Activated T-cell treated with anti-CD3 and anti-CD28 coated beads for 24 hours (primary cell): ENCODE measurements at places on chromosomes 6 and 20.

GRCh38 chr20:1803932-1804501, 91.2 kb upstream of the SIRPA start:
- DNase-seq: no peak

GRCh38 chr6:139587469-139587868, 213.0 kb upstream of the CITED2 start:
- no peak for DNase-seq

DNA sequence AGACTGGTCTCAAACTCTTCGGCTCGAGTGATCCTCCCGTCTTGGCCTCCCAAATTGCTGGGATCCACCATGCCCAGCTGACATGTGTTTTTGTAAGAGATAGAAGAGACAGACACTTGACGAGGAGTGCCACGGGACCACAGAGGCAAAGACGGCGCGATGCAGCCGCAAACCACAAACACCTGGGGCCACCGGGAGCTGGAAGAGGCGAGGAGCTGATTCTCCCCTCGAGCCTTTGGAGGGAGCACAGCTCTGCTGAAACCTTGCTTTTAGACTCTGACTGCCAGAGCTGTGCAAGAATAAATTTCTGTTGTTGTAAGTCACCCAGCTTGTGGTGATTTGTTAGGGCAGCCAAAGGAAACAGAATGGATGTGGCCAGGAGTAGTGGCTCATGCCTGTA, 46.9 kb downstream of the TFAP2C start:
- DNase-seq: no peak

DNA sequence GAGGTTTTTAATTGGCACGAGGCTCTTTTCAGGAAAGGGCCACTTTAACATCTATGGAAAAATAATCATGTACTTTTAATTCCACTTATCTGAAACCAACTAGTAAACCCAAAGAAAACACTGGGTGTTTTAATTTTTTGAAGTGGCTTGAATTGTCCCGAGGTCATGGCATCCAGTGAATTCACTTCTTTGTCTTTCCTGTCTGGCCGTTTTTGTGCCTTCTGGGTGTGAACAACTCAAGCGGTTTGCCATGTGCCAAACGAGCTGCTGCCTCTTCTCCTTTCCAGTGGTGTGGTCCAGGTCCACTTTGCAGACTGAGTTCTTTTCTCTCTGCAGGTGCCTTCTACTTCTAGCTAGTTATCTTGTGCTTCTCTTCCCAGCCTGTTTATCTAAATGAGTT, 117.5 kb downstream of the PLCB4 start:
- no peak for DNase-seq

DNA sequence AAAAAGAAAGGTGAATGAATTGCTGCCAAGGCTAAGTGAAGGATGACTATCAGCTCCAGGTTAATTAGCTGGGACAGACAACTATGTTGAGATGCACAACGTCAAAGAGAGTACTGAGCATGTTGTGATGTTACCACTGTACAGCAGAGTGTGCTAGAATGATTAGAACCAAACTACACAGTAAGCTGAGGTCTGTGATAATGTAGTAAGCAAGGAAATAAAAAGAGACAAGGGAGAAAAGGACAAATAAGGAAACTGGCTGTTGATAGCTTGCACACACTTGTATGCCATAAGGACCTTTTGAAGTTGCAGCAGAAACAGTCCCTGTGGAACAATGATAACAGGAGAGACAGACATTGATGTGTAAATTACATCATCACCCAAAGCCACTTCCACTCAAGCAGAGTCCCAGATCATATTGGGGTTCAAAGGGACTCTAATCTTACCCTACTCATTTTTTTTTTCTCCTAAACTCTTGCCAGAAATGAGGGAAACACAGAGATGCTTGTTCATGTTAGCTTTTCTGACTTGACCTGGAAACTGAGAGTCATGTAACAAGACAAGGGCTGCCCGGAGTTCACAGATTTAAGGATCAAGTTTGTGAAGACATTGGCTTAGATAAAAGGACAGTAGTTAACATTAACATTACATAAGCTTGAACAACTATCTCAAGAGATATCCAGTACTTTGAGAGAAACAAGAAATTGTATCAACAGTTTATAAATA, 189.9 kb downstream of the CENPW start:
- no peak for DNase-seq
